Sigmoid colon (tissue), 7 donors: ENCODE measurements at places on chromosomes 5 and 9. TPM values are rescaled to one million over a fixed set of nuclear protein-coding genes. Genes with fewer than 3 reads are reported as not detected.

ZNF883 gene
- total RNA-seq = 3.0 TPM

POU5F2 gene
- 3.1 TPM for total RNA-seq

SOHLH1 gene
- not detected for total RNA-seq

- no peak for DNase-seq
Measured at GRCh38 chr9:131253891-131254491, 22.3 kb downstream of the FAM78A start.

GRCh38 chr5:66440202-66440680 is 156.0 kb upstream of the MAST4 start:
- DNase-seq = no peak

DNA sequence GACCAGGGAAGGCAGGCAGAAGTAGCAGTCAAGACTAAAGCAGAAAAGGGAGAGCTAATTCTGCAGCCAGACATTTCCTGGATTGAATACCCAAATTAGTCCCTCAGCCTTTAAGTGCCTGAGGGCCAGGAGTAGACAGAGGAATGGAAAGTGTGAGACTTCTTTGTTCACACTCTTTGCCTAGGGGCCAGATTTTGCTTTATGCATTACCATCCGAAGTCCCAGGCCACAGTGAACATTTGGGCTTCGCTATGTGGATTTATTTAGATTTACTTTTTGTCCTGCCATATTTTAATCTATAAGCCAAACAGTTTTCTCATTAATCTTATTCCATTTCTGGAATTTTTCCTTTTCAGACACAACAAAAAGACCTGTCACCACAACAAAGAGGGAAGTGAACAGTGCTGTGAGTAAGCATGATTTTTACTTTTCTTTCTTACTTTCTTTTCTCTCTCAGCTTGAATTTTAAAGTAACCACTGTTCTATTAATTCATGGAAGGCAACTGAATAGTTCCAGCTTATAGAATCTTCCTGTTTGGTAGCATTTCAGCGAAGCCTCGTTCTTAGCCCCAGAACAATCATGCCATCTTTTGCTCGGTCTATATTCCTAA is 52.6 kb downstream of the PDCD1LG2 start:
- no peak for DNase-seq

- DNase-seq = no peak
Measured at GRCh38 chr5:113147101-113147508, 170.5 kb downstream of the DCP2 start.

GRCh38 chr9:14445946-14446345 is 132.0 kb upstream of the NFIB start:
- no peak for DNase-seq

- no peak for DNase-seq
Measured at GRCh38 chr5:119361594-119362125, 5.8 kb downstream of the TNFAIP8 start.

DNA sequence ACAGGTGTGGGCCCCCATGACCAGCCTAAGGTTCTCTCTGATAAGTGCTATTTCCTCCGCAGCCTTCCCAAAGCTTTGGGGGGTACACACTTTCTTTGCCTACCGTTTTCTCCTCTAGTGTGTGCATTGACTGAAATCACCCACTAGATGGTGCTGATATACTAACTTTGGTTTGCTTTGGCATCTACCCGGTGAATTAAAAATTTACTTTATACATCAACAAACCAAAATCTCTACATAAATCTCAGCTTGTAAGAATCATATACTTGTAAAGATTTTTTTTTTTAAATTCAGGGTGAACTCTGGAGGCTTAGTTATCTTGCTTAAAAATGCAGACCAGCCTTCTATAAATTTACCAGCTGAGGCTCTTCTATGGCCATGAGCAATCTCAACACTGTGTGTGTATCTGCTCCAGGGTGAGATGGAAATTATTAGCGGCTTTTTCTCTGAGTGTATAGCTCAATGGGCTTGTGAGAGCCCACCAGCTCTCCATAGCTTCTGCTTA is 475.7 kb upstream of the TNC start:
- no peak for DNase-seq

- DNase-seq = no peak
Measured at GRCh38 chr9:75845806-75846205, 44.7 kb upstream of the PCSK5 start.

DNA sequence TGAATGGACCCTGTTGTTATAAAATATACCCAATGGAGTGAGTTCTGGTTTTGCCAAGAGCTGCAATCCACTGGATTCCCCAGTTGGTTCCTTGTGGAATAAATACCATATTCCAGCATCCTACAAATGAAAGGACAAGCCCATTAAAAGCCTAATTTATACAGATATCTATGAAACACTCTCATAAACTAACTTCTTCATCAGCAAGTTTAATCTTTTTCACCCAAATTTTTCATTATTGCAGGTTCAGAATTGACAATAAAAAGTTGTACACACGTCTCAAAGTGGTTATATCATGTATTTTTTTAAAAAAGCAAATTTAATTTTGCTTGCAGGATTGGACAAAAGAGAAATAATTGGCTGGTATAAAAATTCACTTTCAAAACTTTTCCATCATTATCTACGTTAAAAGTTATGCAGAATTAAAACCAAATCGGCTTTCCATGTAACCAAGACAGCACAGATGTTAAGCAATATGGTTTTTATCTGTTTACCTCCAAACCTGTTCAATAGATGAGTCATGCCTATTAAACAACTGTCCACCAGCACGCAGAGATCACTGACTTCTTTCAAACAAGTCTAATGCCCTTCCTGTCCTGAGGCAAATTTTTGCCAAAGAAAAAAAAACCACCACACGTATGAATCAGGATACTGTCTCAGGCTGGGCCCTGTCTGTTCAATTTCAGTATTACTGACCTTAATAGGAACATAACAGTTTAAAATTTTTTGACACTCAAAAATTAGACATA is 42.5 kb downstream of the CEMIP2 start:
- DNase-seq = no peak

DNA sequence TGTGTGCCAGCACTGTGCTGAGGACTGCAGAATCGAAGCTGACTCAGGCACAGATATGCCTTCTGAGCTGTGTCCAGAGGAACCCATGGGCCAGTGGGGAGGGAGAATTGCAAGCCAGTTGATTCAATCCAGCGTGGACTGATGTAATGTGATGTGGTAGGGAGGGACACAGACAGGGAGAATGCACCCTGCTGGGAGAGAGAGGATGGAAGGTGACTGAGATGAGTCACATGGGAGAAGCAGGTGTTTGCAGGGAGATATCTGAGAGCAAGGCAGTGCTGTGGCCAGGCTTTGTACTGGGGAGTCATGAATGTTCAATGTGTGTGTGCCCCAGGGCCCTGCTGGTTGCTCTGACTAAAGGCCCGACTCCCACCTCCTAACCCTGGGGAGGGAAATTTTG is 75.7 kb downstream of the IRX1 start:
- no peak for DNase-seq
